ENCODE measurements at places on chromosomes 2 and 18.

- DNase-seq, result no peak
These were observed 10.6 kb downstream of the HTRA2 start for GRCh38 chr2:74540291-74540690.

GRCh38 chr18:48033790-48034650 is 103.6 kb upstream of the SMAD2 start:
- DNase-seq, result no peak

- peak; percentile 21 for DNase-seq
These were observed 310.4 kb upstream of the SYT4 start for GRCh38 chr18:43587538-43588153.

DNA sequence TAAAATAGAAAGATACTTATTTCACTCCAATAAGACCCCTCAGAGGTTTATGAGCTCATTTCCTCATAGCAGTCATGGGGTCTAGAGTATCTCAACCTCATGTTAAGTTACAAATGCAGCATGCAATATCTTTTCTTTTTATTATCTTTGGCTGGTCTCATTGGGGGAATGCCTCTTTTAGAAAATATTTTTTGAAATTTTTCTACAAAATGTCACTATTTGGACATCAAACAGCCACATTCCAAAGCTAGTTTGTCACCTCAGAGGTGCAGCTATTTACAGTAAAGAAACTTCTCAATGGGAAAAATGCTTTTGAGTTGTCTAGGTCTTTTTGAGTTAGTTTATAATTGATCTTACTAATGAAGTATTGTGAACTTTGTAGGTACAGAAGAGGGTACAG is 370.7 kb upstream of the LRATD1 start:
- no peak for DNase-seq

GRCh38 chr2:28411166-28411755 is 18.6 kb downstream of the FOSL2 start:
- no peak for DNase-seq

DNA sequence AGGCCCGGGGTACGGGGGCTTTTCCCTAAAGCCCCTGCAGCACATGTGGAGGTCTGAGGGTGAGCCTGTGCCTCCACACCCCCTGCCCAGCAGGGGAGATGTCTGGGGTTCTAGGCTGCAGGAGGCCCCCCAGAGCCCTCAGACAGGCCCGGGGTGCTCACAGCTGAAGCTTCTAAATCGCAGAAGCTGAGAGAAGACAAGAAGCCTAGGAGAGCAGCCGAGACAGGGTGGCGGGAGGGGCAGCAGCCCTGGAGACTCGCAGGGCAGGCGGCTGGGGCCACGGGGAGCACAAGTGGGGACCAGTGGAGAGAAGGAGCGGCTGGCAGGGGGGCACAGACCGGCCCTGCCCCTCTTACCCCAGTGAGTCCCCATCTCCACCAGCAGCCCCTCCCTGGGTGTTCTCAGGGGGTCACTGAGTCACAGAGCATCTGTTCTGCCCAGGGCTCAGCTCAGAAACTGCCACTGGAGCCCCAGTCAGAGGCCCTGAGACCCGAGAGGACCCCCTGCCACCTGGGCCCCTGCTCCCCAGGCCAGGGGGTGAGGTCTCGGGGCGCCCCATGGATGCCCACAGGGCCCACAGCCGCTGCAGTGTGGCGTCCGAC is 26.1 kb downstream of the GPC1 start:
- DNase-seq, result no peak

- no peak for DNase-seq
These were observed 174.2 kb upstream of the LHCGR start for GRCh38 chr2:48929571-48930301.

DNA sequence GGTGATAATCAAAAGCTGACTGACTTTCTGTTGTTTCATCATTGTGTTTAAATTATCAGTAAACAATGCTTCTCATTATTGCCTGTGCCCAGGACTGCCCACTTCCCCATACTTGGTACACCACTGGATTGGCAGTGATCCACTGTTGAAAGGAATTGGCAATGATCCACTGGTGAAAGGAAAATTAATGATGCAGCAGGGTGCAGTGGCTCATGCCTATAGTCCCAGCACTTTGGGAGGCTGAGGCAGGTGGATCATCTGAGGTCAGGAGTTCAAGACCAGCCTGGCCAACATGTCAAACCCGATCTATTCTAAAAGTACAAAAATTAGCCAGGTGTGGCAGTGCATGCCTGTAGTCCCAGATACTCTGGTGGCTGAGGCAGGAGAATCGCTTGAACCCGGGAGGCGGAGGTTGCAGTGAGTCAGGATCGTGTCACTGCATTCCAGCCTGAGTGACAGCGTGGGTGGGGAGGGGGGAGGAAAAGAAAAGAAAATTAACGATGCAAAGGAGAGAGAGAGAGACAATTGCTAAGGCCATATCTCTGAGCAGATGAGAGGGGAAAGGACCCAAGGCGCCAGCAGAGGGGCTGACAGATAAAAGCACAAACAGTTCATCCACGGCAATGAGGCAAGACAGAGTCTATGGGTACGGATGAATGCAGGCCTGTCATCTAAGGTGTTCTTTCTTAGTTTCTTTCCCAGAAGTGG is 10.2 kb upstream of the GTF2A1L start:
- no peak for DNase-seq

- no peak for DNase-seq
These were observed 29.3 kb downstream of the BCL2 start for GRCh38 chr18:63290166-63290820.

- peak; percentile 22 for DNase-seq
These were observed 550.2 kb upstream of the SETBP1 start for GRCh38 chr18:44130376-44130942.

GRCh38 chr2:10079266-10079869 is 843 bp downstream of the CYS1 start:
- no peak for DNase-seq

DNA sequence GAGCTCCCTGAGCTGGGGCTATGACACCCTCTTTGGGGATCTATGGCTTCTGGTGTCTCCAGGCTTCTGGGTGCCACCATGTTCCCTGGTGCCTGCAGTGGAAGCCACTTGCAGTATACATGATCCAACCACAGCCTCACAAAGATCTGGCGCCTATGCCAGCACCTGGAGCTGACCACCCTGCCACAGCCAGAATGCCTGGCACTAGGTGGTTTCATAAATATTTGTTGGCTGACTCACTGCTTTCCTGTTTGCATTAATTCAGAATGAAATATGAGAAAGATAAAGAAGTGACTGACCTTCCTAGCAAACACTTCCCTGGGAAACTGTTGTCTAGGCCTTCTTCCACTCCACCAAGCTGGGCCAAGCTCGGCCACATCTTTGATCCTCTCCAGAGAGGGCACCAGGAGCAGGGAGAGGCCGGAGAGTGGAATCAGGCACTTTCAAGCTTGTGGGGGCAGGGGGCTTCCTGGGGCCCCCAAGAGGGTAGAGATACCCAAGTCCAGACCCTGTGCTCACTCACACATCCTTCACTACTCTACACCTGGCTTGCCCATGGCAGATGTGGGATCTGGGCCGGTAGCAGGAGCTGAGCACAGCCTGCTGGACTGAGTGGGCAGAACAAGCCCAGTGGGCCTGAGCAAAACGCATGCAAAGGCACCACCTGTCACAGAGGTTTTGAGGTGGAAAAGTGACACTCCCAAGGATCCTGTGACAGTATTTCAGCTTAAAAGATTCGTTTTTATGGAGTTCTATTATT is 565.7 kb downstream of the SLC4A3 start:
- DNase-seq, result no peak

DNA sequence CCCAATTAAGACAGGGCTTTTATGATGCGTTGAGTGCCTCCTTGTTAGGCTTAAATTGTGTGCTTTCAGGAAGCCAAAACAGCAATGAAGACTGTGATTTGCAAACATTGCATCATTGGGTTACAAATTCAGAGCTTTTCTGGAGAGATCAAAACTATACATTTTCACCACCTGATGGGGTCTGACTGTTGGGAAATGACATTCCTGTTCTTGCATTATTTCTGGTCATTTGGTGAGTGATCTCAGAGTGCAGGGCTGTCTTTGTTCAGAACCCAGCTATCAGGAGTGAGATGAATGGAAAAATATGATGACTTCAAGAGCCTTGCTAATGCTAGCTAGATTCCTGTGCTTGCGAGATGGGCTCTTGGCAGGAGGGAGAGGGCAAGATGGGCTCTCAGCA is 39.1 kb downstream of the SH3RF3 start:
- DNase-seq, result peak; percentile 15

GRCh38 chr2:3349211-3349693 is 28.4 kb downstream of the EIPR1 start:
- peak; percentile 20 for DNase-seq

GRCh38 chr2:180334514-180334913 is 327.4 kb upstream of the CWC22 start:
- DNase-seq, result no peak

- no peak for DNase-seq
These were observed 55.4 kb downstream of the CDC42EP3 start for GRCh38 chr2:37615804-37616676.

DNA sequence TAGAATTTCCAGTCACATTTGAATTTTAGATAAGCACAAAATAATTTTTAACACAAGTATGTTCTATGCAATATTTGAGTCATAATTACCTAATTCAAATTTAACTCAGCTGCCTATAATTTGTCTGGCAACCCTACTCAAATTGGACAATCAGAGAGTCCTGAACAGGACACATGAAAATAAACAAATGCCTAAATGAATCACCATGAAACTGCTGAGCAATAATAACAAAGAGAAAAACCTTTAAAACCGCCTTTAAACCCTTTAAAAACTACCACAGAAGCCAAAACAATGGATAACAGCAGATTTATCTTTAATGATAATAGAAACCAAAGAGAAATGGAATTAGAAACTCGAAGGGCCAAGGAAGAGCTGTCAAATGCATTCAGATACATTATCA is 39.5 kb downstream of the ARL4C start:
- DNase-seq, result no peak

GRCh38 chr2:232541195-232541960 is 1.9 kb downstream of the CHRNG start:
- no peak for DNase-seq

GRCh38 chr2:177543007-177543760 is 150.6 kb downstream of the AGPS start:
- no peak for DNase-seq

DNA sequence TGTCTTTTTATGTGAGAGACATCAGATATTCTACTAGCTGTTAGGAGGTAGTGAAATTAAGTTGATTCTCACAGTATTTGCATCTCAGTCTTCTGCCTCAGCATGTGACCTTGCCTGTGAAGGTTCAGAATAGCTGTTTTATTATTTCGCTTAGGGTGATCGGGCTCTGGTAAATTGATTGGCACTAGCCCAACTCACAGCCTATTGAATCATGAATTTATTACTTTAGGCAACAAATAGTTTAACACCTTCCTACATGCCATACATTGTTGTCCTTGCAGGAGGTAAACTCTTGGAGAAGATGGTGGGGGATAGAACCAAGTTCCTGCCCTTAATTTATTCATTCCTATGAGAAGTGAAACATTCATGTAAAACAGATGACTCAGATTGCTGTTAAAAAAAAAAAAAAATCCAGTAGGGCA is 101.9 kb downstream of the GPD2 start:
- DNase-seq, result no peak

- DNase-seq, result no peak
These were observed 291.7 kb downstream of the GPD2 start for GRCh38 chr2:156727867-156728266.

- no peak for DNase-seq
These were observed 64.3 kb downstream of the HNMT start for GRCh38 chr2:138028538-138028937.

GRCh38 chr2:234020332-234020731 is 30.2 kb upstream of the SPP2 start:
- DNase-seq, result no peak

DNA sequence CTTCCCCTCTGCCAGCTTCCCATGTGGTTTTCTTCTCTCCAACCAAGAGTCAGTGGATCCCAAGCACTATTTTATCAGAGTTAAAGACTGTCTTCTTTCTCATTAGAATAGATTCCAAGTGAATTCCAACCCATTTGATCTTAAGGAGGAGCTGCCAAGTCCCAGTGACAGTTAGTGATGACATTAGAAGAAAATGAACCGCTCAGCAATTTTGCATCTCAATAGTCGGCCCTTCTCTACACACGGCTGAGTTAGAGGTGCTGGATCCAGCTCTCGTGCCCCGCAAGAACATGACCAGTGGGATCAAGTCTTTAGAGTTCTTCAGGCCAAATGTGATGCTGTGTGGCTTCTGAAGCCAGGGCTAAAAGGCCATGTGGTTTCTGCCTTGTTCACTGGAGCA is 132.6 kb downstream of the SH3BP4 start:
- no peak for DNase-seq

DNA sequence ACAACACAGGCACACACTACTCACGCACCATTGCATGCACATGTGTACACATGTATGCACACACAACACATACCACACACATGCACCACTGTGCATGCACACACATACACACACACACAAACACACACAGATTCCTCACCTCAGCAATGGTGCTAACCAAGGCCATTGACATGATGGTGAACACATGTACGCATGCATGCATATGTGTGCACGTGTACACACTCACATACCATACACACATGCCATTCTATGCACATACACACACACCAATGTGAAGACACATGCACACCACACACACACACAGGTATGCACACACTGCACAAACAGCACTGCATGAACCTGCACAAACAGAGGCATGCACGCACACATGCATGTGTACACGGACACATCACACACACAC is 976.0 kb downstream of the DCDC2C start:
- no peak for DNase-seq

DNA sequence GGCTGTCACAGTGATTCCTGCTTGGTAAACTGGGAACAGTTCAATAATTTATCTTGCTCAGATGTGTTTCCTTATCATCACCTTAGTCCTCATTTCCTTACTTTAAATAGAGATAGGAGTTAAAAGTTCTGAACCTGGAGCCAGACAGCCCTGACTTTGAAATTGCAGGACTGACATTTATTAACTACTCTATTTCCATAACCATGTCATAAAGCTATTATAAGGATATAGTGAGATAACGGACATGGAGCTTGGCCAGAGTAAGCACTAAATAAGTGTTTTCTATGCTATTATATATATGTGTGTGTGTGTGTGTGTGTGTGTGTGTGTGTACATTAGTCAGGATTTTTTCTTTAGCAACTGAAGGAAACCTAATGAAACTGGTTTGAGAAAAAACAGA is 13.1 kb downstream of the NT5DC4 start:
- no peak for DNase-seq

GRCh38 chr2:215604606-215605005 is 168.7 kb upstream of the FN1 start:
- no peak for DNase-seq

- no peak for DNase-seq
These were observed 60.1 kb upstream of the ACTR3 start for GRCh38 chr2:113829761-113830160.

GRCh38 chr2:5951471-5951870 is 259.3 kb downstream of the SOX11 start:
- no peak for DNase-seq
